NCI-H460 (cell line): ENCODE measurements at places on chromosomes 12 and 14.

DNA sequence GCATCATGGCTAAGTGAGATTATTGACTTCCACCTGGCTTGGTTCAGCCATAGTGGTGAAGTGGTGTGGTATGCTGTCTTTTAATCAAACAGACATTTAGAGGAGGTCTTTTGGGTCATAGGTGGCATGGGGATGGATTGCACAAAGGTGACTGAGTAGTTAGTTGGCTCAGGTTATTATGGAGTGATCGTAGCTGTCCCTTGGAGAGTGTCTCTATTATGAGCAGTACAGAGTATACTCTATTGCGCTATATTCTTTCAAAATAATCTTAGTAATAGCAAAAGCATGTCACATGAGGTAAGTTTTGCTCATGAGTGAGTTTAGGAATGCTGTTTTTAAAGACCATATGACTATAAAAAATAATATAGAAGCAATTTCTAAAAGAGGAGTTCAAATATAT is 60.4 kb downstream of the RASSF8 start:
- no peak for DNase-seq

DNA sequence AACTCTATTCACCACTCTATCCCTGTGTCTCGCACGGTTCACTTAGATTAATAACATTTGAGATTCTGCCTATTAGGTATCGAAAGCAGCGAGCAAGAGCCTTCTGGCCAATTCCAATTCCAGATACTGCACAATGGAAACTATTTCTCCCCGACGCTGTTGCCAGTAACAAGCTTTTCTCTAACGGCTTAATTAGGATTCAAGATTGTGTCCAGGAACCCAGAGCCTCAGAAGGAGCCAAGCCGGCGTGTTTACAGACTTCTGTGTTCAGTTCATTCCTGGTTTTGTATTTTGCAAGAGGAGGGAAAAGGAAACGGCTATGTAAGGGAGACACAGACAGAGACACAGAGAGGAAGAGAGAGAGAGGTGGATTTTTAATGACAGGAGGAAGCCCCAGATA is 185.6 kb downstream of the DICER1 start:
- no peak for DNase-seq

DNA sequence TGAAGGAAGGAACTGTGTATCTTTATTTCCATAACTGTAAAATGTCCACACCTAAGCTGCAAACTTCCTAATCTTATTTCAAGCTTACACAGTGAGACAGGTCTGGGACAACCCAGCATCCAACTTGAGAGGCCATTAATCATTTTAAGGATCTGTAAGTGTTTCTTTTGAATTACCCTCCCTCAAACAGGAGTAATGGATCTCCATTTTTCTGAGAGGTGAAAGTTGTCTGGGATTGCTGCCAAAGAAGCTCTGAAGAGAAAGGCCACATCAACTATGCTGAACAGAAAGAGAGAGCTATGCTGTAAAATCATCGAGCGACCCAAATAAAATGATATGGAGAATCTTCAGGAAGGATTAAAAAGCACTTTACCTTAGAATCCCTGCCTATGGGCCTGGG is 131.7 kb upstream of the CPNE8 start:
- no peak for DNase-seq

GRCh38 chr12:33026791-33027190 is 130.2 kb upstream of the PKP2 start:
- DNase-seq = no peak

- no peak for DNase-seq
These were observed 212.0 kb downstream of the CACNA1C start for GRCh38 chr12:2264651-2265232.

- no peak for DNase-seq
These were observed 192.9 kb downstream of the SEC23A start for GRCh38 chr14:38910092-38910491.

- no peak for DNase-seq
These were observed 176.7 kb downstream of the PTPN11 start for GRCh38 chr12:112595410-112595809.

DNA sequence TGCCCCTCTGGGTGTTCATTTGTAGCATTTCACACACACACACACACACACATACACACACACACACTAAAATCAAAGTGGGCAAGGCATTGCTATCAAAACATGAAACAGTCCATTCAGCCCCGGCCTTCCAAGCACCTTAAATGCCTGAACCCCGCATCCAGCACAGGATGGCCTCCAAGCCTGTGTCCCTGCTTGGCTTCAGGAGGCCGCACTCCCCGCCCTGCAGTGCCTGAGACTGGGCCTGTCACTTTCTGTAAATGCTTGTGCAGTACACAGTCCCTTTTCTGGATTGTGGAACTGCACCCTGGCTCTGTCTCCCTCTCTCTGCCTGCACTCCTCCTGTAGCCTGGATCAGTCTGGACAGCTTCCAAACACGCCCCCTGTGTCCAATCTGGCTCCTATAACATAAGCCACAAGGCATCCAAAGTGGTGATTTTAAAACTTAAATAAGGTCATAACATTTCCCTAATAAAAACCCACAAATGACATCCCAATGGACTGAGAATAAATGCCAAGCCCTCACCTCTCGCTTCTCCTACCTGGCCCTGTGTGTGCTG is 972.2 kb upstream of the TMEM132C start:
- DNase-seq = no peak

- no peak for DNase-seq
These were observed 100.8 kb downstream of the USP15 start for GRCh38 chr12:62361048-62361447.

DNA sequence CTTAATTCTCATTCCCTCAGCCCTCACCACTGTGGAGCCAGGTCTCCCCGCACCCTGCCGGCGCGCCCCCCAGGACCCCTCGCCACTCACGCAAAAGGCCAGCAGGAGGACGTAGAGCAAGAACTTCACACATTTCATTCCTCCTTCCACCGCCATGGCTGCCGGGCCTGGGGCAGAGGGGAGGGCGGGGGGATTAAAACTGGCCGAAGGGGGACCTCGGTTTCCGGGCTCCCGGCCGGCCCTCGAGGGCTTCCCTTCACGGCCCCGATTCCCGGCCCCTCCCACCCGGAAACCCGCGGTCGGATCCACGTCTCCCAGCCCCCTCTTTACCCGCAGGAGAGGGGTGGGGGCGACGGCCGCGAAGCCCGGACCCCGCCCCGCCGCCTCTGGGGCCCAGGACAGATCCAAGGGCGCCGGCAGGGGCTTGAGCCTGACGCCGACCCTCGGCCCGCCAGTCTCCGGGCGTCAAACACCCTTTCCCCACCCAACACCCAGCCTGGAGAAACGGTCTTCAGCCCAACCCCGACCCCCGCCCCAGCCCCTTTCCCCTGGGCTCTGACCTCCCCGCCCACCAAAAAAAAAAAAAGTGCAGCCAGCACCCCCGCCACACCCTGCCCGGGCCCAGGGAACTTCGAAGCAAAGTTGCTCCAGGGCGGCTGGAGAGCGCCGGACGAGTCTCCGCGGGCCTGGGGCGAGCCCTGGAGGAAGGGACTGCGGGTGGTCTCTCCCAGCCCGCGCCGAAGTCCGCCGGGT is 447 bp downstream of the CD63 start:
- peak; percentile 36 for DNase-seq

GRCh38 chr14:47596232-47596631 is 79.2 kb downstream of the MDGA2 start:
- DNase-seq = no peak

DNA sequence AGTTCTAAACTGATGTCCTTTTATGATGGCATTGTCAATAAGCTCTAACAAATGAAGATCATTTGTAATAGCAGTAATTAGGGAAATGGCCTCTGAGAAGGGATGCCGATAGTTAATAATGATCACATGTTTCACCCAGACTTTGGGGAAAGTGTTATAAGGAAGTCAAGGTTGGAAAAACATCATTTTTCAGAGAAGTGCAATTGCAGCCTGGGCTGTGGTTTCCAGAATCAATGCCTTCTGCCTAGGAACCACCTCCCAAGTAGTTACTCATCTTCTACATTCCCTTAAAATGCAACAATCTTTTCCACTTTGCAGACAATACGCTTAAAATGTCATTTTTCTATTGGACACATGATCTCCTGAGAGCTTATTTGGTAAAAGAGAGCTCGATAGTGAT is 879 bp downstream of the EDDM3A start:
- no peak for DNase-seq

- DNase-seq = no peak
These were observed 9.3 kb upstream of the PTHLH start for GRCh38 chr12:27981874-27982273.

- DNase-seq = no peak
These were observed 49.5 kb downstream of the DCAF4 start for GRCh38 chr14:72975770-72976169.

DNA sequence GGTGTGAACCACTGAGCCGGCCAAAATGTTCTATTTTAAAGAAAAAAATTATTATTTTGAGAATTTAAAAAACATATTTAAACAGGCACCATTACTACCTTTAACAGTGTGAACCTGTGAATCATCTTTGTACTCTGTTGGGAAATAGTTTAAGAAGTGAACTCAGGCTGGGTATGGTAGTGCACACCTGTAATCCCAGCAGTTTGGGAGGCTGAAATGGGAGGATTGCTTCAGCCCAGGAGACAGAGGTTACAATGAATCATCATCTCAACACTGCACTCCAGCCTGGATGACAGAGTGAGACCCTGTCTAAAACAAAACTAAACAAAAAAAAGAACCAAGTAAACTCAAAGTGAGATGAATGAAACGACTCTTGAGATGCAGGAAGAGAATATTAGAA is 3.1 kb upstream of the WDR89 start:
- DNase-seq = no peak
